ENCODE measurements at places on chromosomes 6 and 20.

- no peak for DNase-seq
Observed at GRCh38 chr6:89794324-89794723, 25.3 kb downstream of the MDN1 start.

GRCh38 chr20:16048876-16049275 is 524.4 kb downstream of the KIF16B start:
- DNase-seq: no peak

- no peak for DNase-seq
Observed at GRCh38 chr6:151075930-151076555, 163.7 kb upstream of the AKAP12 start.

DNA sequence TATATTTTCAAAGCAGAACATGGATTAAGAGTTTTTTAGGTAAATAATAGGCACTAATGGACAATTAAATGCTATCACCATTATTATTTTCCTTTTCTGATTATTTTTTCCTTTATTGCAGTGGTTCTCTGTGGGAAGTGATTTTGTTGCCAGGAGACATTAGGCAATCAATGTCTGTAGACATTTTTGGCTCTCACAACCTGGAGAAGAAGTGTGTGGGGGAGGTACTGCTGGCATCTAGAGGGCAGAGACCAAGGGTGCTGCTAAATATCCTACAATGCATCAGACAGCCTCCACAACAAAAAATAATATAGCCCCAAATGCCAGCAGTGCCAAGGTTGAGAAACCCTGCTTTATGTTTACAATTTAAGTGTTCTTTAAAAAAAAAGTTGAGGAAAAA is 8.3 kb downstream of the IFNGR1 start:
- DNase-seq: no peak

DNA sequence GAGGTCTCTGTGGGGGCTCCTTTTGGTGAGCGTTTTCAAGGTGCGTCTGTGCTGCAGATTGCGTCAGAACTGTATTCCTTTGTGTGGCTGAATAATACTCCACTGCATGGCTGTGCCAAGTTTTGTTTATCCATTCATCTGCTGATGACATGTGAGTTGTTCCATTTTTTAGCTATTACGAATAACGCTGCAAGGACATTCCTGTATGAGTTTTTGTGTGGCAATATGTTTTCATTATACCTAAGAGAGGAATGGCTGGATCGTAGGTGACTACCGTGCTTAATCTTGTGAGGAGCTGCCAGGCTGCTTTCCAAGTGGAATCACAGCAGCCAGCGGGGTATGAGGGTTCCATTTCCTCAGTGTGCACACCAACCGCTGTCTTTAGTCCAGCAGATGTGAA is 1.1 kb upstream of the DACT2 start:
- no peak for DNase-seq

- no peak for DNase-seq
Observed at GRCh38 chr20:62428002-62428372, 648 bp upstream of the RBBP8NL start.

DNA sequence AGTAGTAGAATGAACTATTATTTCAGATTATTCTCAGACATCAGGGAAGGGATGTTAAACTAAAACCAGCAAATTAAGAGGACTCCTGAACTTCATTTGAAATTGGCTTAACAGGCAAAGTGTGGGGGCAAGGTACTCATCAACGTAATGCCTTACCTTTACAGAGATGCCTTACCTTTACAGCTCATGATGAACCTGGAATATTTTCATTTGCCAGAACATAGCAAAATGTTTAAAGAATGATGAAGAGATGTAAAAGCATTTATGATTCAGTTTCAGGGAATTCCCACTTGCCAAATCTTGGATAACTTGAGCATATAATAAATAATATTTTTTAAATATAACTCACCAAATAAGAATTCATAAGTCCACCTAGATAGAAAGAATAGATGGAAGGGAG is 207.5 kb downstream of the TINAG start:
- no peak for DNase-seq

GRCh38 chr20:58677808-58678207 is 14.8 kb upstream of the NPEPL1 start:
- no peak for DNase-seq

GRCh38 chr6:53608396-53608795 is 57.2 kb downstream of the KLHL31 start:
- no peak for DNase-seq

- DNase-seq: no peak
Observed at GRCh38 chr20:33472868-33473435, 16.9 kb upstream of the CBFA2T2 start.

DNA sequence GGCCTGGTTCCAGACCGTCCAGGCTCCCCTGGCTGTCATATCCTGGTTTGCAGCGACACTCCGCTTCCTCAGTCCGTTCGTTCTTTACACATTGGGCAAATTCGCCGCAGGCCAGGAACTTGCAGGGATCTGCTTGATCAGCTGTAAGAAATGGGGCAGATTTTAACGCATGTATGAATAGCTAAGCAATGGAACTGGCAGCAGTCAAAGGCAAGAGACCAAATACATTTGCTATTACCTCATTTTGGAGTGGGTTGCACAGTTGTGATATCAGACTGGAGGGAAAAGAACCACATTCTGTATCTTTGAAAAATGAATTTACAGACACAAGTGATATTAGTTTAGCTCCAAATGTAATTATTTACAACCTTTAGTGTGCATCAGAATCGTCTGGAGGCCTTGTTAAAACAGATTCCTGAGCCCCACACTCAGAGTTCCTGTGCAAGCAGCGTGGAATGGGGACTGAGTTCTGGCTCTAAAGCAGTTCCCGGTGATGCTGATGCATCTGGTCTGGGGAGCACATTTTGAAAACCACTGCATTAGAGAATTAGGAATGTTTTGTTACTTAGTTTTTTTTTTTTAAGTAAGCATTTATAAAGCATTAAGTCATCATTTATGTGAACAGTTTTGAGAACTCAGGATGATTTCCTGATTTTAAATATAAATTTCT is 141.3 kb downstream of the IMPG1 start:
- no peak for DNase-seq

GRCh38 chr6:57317060-57317943 is at the start of gene PRIM2:
Gene PRIM2, plus strand, starts transcription at chr6:57317630. Its CDS starts 816 bp downstream, at chr6:57318446.
- DNase-seq: peak; percentile 90

- DNase-seq: no peak
Observed at GRCh38 chr6:139981066-139981624, 606.7 kb upstream of the CITED2 start.

- DNase-seq: no peak
Observed at GRCh38 chr20:375265-375889, 5.2 kb upstream of the TRIB3 start.

- no peak for DNase-seq
Observed at GRCh38 chr6:84835340-84835739, 70.9 kb upstream of the TBX18 start.

GRCh38 chr6:114997813-114998292 is 655.0 kb upstream of the HS3ST5 start:
- DNase-seq: peak; percentile 15

- DNase-seq: no peak
Observed at GRCh38 chr20:4483486-4483885, 238.2 kb upstream of the PRND start.

GRCh38 chr6:77290798-77291197 is 172.5 kb downstream of the HTR1B start:
- no peak for DNase-seq

GRCh38 chr20:58086763-58087561 is 141.5 kb downstream of the ANKRD60 start:
- peak; percentile 40 for DNase-seq

- DNase-seq: no peak
Observed at GRCh38 chr6:152775428-152775827, 24.8 kb downstream of the VIP start.

- no peak for DNase-seq
Observed at GRCh38 chr6:168216117-168216516, 103.5 kb downstream of the DACT2 start.

- no peak for DNase-seq
Observed at GRCh38 chr6:110044096-110044495, 66.0 kb downstream of the GPR6 start.

GRCh38 chr6:150560004-150560883 is 39.4 kb upstream of the PLEKHG1 start:
- DNase-seq: no peak

DNA sequence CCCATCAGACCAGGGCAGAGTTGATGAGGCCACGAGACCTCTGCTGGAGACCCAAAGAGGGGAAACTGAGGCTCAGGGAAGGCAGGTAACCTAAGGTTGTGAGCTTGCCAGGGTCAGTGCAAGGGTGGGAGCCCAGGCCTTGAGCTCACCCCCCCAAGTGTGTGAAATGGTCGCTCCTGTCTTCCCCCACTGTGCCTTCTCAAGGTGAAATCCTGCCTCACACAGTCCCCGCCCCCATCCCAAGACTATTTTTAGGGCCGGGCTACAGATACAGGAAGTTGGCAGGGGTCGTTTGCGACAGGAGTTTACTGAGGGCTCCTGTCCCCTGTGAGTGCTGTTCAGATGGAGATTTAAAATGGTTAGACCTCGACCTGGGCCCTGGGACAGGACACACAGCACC is 18.7 kb upstream of the GATA5 start:
- DNase-seq: peak; percentile 69

DNA sequence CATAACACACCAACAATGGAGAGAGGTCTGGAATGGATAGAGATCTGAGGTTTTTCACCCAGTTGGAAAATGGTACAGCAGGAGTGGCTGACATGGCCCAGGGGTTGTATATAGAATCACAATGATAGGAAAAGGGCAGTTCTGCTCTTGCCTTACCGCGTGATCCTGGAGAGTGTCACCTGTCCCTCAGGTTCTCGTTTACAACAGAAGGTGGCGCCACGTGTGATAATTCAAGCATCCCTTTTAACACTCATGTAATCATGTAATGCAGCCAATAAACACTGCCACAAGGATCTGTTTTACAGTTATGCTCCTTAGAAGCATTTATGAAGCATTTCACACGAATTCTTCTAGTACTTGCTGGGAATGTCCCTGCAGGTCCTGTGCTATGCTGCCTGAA is 12.9 kb upstream of the WFDC2 start:
- peak; percentile 56 for DNase-seq

Data from NB4 (cell line).